NCI-H187 (cell line): ENCODE measurements at places on chromosomes 4 and X.

GRCh38 chr4:164304861-164305260 is 449.1 kb upstream of the SMIM31 start:
- DNase-seq, result no peak

DNA sequence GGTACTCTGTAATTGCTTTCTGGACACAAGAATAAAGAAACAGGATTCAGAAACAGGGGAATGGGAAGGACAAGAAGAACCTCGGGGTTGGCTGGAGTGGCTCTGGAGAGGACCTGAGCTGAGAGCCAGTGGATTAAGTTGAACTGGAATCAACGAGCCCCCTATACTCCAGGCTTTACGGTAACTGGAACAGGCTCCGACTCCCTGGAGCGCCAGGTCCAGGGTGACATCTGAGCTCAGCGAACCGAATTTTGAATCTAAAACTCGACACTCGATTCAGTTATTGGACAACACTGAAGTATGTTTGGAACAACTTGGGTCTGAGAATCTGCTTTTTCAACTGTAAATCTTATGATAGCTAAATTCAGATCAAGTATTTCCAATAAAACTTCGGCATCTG is 23.9 kb downstream of the HMX1 start:
- DNase-seq, result no peak

- no peak for DNase-seq
These were observed 36.3 kb downstream of the IL21 start for GRCh38 chr4:122584519-122584918.

DNA sequence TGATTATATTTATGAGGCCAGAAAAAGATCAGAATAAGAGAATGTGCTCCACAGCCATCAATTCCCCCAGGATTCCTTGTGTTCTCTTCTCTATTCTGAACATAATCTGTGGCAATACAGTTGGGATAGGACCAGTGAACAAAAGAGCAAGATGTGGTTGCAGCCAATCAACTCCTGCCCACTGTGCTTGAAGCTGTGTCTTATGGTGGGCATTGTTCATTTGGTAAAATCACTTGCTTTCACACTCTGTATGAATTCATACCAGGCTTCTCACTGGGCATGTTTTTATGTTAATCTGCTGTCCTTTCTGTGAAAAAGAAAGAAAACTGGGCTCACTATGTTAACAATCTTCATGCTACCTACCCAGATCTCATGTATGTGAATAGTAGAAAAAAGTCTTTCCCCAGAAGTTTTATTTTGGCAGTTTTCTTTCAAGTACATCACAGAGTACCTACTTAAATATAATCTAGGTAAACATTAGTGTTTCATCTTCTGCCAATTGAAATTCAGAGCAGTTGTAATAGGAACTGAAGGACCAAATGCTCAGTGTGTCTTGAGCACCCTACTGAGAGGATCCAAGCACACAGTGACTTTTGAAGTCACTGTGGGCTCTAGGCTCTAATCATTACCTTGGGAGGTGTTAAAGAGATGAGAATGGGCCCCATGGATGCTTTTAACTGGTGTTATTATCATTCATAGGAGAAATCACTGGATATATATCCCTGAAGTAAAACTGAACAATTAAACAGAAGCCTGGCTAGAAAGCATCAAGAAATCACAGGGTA is 429.2 kb upstream of the TRAM1L1 start:
- no peak for DNase-seq

- DNase-seq, result no peak
These were observed 221.3 kb downstream of the PPP3CA start for GRCh38 chr4:101126059-101126458.

DNA sequence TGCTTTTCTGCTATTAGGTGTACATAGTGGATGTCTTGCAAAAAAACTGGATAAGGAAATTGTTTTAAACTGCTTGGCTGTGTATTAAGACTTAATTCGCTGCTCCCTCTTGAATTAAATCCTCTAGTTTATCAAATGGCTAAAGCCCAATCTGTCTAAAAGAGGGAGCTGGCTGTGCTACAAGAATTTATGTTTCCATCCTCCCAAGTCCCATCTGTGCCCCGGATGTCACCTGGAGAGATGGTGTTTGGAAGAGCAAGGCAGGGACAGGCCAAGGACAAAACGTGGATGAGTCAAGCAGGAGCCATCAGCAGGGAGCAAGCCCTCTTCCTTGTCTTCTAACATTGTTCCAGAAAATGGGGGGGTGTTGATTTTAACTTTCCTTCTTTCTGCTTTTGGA is 171.3 kb upstream of the LCORL start:
- DNase-seq, result no peak

GRCh38 chr4:165828928-165829327 is 44.1 kb upstream of the TLL1 start:
- DNase-seq, result no peak

GRCh38 chr4:35464964-35465528 is 779.3 kb downstream of the ARAP2 start:
- no peak for DNase-seq

GRCh38 chrX:136168929-136169735 is 21.8 kb downstream of the FHL1 start:
- no peak for DNase-seq
